Myocyte (in vitro differentiated cells): ENCODE measurements at places on chromosomes 1 and 21. TPM values are rescaled to one million over a fixed set of nuclear protein-coding genes. Genes with fewer than 3 reads are reported as not detected.
A peak's percentile ranks its signal among the peaks of the same experiment; 100 is the strongest.

The PRAMEF6 gene
- total RNA-seq = not detected in 2 replicates

The PSMG1 gene
- 30.2 and 33.7 TPM in 2 replicates for total RNA-seq

The MSH4 gene
- total RNA-seq = 0.10 and 0.27 TPM in 2 replicates

The TBX19 gene
- total RNA-seq = 0.62 and 1.3 TPM in 2 replicates

DNA sequence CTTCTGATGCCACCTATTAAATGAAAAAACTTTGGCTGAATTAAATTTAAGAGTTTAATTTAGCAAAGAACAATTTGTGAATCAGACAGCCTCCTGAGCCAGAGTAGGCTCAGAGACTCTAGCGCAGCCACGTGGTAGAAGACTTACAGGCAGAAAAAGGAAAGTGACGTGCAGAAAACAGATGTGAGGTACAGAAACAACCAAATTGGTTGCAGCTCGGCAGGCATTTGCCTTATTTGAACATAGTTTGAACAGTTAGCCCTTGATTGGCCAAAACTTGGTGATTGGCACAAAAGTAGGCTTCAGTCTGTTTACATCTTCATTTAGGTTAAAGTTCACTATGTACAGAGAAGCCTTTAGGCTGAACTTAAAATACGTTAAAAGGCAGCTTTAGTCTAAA lies 22.9 kb downstream of the TCP10L start:
- peak; percentile 57 for DNase-seq

DNA sequence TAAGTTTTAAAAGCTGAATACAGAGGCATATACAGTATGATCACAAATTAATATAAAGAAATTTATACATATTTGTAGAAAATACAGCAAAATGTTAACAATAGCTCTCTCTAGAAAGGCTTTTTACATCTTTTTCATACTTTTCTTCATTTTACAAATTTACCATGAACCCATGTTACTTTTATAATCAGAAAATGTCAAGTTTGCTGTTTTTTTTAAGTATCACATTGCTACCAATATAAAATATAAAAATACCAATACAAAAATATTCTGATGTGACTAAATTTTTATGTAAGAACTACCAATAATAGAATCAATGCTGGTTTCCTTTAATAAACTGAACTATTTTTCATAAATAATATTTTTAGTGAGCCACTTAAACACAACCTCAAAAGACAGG lies 84.4 kb upstream of the TTC39A start:
- DNase-seq = no peak

- DNase-seq = no peak
Observed at GRCh38 chr1:208423526-208423925, 179.3 kb upstream of the PLXNA2 start.

GRCh38 chr1:98839840-98840239 lies 164.8 kb downstream of the PLPPR5 start:
- no peak for DNase-seq

- no peak for DNase-seq
Observed at GRCh38 chr1:64909031-64909430, 57.3 kb downstream of the JAK1 start.

- DNase-seq = no peak
Observed at GRCh38 chr1:46204406-46204742, 1.2 kb downstream of the LURAP1 start.

DNA sequence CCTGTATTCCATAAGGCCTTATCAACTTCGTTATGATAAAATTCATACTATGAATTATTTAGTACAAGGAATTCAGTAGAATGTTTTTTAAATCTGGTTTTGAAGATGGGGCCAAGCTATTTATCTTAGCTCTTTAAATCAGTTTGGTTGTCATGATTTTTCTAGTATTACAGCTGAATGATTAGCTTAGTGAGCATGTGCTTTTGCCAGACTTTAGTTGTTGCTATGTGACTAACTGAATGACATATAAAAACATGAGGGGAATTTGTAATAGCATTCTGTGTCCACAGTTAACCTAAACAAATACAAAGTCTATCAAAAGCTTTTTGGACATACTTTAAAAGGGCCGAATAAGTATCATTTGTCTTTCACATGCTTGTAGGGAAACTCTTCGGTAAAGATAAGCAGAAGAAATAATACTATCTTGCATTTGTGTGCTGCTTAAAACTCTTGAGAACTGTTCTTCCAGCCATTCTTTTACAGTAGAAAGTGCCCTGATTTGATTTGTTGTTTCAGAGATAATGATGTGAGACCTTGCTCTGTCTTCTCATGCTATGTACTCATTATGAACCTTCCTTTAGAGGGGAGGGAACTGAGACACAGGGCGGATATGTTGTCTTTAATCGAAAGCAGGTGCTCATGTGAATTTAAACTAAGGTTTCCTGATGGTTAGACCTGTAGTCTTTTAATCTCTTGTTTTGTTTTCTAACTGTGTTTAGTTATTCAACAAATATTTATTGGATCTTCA lies 18.8 kb downstream of the NEK7 start:
- DNase-seq = no peak
